Upper lobe of left lung (tissue), 6 donors: ENCODE measurements at places on chromosomes 1 and 21. TPM values are rescaled to one million over a fixed set of nuclear protein-coding genes. Genes with fewer than 3 reads are reported as not detected.

GRCh38 chr1:65146908-65147423, 1.0 kb upstream of the AK4 start:
- H3K27ac ChIP-seq, result no peak overlapping the region
- H3K36me3 ChIP-seq, result no peaks in the 10 kb centered on the region
- no peak for DNase-seq

GRCh38 chr1:232334811-232335210, 295.1 kb downstream of the SIPA1L2 start:
- no peak for DNase-seq
- no peaks in the 10 kb centered on the region for H3K27me3 ChIP-seq
- H3K36me3 ChIP-seq, result no peaks in the 10 kb centered on the region
- H3K4me1 ChIP-seq, result no peaks in the 10 kb centered on the region
- H3K4me3 ChIP-seq, result no peak overlapping the region

GRCh38 chr1:237164406-237165352, 122.7 kb downstream of the RYR2 start:
- no peaks in the 10 kb centered on the region for H3K27me3 ChIP-seq
- H3K36me3 ChIP-seq, result no peaks in the 10 kb centered on the region
- DNase-seq, result no peak
- no peak overlapping the region for H3K4me3 ChIP-seq

DNA sequence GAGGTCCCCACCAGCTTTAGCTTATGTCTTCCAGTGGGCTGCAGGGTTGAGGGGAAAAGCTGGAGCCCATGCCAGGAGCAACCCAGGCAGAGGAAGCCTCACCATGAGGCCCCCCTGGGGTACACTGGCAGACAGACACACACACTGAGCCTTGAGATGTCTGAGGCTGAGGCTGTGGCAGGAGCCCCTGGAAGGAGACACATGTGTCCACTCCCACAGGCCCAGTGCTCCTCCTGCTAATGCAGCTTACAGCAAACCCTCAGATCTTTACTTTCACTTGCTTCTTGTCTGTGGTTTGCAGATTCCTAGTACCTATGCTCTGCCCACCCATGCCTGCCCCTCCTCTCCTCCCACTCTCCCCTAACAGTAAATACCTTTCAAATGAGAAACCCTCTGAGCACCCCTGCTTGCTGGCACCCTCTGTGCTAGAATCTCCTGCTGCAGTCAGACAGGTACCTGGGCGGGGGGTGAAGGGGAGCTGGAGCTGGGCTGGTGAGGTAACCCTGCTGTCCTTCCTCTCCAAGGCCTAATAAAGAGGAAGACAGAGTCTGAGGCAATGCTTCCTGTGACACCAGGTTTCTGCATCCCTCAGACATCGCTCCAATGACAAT, 63.4 kb upstream of the NEK2 start:
- no peak for DNase-seq
- no peaks in the 10 kb centered on the region for H3K4me1 ChIP-seq
- H3K27me3 ChIP-seq, result no peaks in the 10 kb centered on the region
- H3K27ac ChIP-seq, result no peak overlapping the region
- no peaks in the 10 kb centered on the region for H3K36me3 ChIP-seq

PAX7 gene
- total RNA-seq, result not detected

DCST1 gene
- total RNA-seq, result not detected

- no peaks in the 10 kb centered on the region for H3K36me3 ChIP-seq
- no peak overlapping the region for H3K4me3 ChIP-seq
- H3K27me3 ChIP-seq, result no peaks in the 10 kb centered on the region
- H3K4me1 ChIP-seq, result peaks cover 22% of the 10 kb centered on the region
Observed at GRCh38 chr21:33070998-33071769, 1.2 kb downstream of the OLIG1 start.

DNA sequence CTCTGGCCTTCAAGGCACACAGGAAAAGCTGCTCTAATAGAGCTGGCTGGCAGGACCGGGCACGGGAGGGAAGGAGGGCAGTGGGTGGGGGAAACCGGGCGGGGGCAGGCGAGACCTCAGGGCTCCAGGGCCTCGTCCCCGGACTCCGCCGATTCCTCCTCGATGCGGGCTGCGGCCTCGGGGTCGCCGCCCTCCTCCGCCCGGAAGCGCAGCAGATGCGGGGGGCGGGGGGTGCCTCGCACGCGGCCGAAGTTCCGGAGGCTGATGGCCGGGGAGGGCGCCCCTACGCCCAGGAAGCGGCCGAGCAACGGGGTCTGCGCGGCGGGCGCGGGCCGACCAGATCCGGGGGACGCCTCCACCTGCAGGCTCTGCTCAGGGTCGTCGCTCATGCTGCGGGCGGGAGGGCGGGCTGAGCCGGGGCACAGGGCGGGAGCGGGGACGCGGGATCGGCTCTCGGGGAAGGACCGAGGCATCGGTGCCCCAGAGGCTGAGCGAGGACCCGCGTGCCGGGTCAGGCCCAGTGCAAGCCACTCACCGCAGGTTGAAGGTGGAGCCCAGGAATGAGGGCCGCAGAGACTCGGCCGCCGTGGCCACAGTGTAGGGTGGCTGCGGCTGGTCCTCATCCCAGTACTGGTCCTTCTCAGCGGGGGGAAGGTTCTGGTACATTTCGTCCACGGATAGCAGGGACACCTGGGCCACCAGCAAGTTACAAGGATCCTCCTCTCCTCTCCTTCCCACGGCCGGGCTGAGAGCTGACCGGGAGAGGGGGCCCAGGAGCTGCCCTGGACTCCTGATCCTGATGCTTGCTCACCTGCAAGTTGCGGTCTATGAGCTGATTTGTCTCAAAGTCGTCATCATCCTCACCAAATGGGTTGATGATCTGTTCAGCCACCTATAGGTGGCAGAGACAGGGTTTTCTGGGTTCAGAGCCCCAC, 3.6 kb downstream of the BEST4 start:
- peaks cover 30% of the 10 kb centered on the region for H3K4me1 ChIP-seq
- no peaks in the 10 kb centered on the region for H3K27me3 ChIP-seq
- peaks cover 30% of the 10 kb centered on the region for H3K36me3 ChIP-seq
- H3K4me3 ChIP-seq, result peak overlapping the region; percentile 56
- DNase-seq, result peak; percentile 89

IFI44L gene
- 8.0 TPM for total RNA-seq

CXADR gene
- total RNA-seq, result 59.3 TPM
